ENCODE measurements at places on chromosomes 5 and 9.
A peak's percentile ranks its signal among the peaks of the same experiment; 100 is the strongest.

GRCh38 chr5:14665949-14666348 is 1.4 kb downstream of the OTULIN start:
- DNase-seq = no peak

DNA sequence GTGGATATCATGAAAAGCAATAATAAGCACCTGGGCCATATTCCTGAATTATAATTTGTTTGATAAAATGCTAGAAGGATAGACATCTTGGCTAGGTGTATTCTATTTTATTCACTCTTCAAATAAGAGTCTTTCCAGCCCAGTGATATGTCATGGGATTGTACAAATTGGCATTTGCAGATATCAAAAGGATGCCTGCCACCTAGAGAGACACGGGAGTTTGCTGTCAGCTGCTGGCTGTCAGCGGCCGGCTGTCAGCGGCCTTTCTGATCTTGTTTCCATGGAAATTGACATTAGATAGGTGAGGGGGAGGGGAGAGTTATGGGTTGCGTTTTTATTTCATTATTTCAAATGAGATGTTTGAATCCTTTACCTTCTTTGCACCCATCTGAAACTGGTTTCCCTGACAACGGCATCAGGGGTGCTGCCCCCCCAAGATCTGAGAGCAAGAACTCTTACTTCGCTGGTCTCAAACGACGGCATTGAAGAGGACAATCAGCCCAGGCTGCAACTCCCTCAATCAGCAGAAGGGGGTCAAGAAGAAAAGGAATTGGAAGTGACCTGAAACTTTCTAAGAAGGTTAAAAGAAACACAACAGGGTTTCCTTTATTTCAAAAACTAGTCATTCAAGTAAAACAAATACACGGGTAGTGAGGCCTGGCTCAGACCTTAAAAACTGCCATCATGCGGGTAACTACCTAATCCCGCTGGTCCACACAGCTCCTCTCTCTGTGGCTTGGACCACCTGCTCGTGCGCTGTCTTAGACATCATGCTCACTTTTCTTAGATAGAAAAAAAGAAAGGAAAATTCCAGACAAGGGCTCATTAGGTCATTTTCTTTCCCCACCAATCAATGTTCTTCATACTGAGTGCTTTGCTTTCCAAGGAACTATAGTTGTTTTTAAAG is 115.7 kb downstream of the TLE1 start:
- DNase-seq = no peak

- no peak for DNase-seq
Measured at GRCh38 chr5:17907094-17907493, 272.8 kb downstream of the TAF11L14 start.

DNA sequence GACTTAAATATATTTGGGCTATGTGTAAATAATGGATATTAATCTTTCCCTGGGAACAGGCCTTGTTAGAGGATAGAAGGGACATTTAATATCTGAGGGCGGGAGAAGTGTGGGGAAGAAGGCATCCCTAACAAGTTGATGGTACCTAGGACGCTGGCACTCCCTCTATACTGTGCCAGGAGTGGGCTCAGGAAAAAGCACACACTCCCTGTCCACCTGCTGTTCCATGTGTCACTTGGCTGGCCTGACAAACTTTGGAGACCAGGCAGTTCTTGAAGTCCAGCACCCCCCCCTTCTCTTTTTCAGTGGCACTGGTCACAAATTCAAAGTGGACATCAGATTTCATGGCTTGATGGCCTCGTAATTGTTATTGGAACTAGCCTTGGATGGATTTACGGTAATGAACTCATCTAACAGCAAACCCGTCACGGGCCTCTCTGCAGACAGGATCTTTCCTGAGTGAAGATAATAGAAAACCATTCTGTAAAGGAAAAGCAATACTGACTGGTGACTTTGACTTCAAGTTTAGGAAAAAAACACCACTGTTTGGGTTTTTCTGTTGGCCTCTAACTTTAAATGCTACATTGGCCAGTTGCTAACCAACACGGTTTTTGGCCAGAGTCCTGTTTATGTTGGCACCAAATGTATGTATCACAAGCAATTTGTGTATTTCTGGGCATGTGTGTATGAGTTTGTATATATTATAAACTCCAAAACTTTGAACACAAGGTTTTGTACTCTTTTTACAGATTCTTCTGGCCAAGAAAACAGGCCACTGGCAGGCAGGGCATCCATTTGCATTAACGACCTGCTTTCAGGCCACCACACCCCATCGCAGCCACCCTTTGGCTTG is 552.6 kb downstream of the CCDC171 start:
- peak; percentile 14 for DNase-seq

DNA sequence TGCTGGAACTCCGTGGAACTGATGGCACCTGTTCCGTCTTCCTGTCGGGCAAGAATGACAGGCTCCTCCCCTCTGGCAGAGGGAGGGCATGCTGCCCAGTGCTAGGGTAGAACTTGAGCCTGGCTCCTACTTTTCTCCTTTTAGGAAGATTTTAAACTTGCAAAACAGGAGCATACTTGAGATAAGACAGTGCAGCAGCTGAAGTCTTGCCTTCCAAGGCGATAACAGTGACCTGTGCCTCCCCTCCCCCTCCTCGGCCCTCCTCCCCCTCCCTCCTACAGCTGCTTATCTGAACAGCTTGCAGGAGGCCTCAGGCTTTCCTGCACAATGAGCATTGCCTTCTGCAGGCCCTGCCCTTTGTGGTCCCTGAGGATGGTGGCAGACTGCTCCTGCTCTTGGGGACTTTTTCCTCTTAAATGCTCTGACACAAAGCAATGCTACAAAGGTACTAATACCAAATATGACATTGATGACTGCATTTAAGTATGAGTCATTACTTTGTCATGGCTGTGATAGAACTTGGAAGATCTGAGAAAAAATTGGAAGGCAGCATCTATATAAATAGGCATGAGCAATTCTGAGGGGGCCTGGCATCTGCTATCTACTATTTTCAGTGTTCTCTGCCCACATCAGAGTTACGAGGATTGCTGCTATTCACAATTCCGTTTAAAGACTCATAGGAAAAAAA is 2.0 kb downstream of the GADD45G start:
- DNase-seq = no peak

- no peak for DNase-seq
Measured at GRCh38 chr5:124056326-124056990, 544.5 kb downstream of the CSNK1G3 start.

DNA sequence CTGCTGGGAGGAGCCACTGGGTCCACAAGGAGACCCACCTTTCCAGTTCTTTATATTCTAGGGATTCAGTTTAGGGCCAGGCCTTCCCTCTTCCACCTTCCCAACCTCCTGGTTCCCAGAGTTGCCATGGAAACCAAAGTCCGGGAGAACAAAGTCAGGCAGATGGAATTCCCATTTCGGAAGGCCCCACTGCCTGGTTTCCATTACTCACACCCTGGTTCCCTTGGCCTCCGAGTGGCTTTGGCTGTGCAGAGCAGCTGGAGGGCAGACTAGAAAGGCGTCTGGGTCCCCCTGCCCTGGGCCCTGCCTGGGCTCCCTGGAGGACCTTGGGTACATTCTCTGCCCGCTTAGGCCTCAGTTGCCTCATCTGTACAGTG is 136.1 kb downstream of the RGS3 start:
- DNase-seq = peak; percentile 90

- no peak for DNase-seq
Measured at GRCh38 chr5:146770546-146770945, 108.0 kb downstream of the PPP2R2B start.

GRCh38 chr9:16207161-16207560 is 654.3 kb downstream of the CCDC171 start:
- no peak for DNase-seq

GRCh38 chr5:134444941-134445471 is 33.3 kb upstream of the CDKN2AIPNL start:
- no peak for DNase-seq

- no peak for DNase-seq
Measured at GRCh38 chr9:109498195-109499092, at the start of gene PTPN3. Gene PTPN3 (minus strand): TSS chr9:109498307. CDS start chr9:109463434, 34,873 bp downstream.

- DNase-seq = no peak
Measured at GRCh38 chr9:95058121-95058785, 259.3 kb downstream of the FANCC start.

DNA sequence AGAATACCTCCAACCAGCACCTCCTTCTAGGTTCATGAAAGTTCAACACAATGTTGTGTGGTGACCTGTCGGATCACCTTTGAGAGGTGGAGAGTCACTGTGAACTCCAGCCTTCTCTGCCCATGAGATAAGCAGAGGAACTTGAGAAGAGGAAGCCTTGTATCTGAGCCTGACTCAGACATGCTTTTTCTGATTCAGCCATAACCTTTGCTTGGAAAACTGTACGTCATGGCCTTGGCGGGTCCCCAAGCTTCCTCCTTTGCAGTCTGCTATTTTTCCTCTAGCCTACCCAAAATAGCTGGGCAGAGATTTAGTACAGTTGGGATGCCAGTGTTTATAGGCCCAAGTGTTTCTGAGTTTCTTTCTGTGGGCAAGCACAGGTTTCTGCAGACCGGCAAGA is 274.7 kb downstream of the CETN3 start:
- peak; percentile 73 for DNase-seq

DNA sequence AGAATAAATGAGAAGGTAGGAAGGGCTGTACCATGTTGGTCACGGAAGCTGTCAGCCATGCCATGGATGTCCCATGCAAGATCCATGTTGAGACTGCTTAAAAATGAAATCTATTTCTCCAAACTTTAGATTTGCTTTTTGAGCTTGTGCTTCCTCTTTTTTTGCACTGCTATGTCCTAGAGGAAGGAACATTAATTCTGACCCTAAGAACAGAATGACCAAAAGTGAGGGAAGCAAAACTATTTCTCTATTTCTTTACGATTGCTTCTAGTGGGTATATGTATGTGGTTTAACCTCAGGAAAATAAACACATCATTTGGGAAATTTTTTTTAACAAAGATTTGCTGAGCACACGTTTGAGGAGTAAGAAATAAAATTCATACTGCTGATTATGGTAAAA is 84.6 kb downstream of the USP20 start:
- DNase-seq = no peak

DNA sequence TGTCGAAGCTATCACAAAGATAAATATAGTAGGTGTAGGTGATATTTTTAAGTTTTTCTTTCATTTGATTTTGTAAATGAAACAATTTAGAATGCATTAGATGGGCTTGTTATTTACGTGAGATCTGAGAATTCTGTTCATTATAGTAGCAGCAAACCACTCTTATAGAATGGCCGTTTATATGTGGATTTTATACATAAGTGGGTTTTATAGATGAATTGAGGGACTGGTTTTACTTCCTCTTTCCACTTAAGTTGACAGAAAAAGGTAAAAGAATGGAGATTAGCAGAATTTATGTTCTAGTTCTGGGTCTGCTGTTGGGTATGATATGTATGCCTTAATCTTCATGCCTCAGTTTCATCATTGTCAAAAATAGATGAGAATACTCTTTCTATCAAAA is 5.6 kb downstream of the RMI1 start:
- no peak for DNase-seq

GRCh38 chr9:133149130-133150015 is 14.3 kb downstream of the GBGT1 start:
- DNase-seq = peak; percentile 91

DNA sequence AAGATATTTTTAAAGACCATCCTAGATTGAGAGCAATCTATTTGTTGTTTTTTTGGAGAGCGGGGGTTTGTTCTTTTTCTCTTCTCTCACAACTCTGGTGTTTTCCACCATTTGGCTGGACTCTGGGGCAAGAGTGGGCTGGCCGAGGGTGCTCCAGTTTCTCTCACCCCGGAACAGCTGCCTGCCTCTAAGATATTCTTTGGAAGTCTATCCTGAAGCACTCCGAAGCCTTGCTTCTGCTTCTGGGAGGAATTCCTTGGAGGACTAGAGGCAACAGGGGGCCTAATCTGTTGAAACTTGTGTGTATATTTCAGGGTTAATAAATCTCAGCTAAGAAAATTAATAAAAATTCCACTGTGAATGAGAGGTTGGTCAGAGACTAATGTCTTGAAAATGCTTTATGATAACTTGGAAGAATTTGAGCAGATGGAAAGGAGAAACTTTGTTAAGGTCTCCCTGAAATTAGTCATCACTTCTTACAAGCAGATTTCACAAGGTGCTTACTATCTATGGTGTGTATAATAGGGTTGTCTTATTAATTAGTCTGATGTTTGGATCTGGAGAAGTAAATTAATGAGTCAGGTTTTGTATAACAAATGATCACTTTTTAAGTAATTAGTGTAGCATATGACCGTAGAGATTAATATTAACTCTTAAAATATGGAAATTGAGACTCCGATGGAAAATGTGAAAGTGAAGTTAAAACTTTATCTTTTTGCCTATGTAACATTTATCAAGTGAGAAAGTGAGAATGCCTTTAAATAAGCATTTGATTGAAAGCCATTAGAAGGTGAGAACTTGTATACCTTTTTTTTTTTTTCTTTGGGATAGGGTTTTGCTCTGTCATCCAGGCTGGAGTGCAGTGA is 4.0 kb downstream of the MAN2A1 start:
- DNase-seq = no peak

GRCh38 chr9:121206516-121207370 is 5.1 kb upstream of the RAB14 start:
- no peak for DNase-seq

DNA sequence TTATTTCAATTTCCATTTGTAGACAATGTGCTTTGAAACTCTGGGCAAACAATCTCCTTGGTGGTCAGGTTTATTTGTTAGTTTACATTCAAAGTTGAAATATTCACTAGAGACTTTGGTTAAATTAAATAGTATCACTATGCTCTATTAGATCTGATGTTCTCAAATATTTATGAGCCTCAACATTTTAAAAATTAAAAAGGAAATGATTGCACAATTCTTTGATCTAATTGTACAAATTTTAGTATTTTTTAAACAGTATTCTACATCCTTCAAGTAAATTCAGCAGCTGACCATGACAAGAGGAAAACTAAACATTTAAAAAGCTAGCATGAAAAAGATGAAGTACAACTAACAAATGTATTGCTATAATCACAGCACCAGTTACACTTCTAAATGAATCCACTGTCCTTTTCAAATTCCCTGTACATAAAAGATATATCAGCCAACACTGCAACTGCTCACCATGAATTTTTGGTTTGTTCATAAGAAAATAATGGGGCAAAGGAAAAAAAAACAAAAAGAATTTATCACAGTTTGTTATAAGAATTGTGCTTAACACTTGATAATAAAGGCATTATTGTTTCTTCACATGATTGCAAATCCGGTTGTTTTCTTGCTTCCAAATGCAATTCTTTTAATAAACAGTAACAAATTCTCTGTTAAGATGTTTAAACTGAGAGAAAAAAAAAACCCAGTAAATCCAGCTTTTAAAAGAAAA is 10.7 kb downstream of the SETD9 start:
- no peak for DNase-seq

GRCh38 chr5:178466342-178466741 is 123.9 kb downstream of the COL23A1 start:
- no peak for DNase-seq

DNA sequence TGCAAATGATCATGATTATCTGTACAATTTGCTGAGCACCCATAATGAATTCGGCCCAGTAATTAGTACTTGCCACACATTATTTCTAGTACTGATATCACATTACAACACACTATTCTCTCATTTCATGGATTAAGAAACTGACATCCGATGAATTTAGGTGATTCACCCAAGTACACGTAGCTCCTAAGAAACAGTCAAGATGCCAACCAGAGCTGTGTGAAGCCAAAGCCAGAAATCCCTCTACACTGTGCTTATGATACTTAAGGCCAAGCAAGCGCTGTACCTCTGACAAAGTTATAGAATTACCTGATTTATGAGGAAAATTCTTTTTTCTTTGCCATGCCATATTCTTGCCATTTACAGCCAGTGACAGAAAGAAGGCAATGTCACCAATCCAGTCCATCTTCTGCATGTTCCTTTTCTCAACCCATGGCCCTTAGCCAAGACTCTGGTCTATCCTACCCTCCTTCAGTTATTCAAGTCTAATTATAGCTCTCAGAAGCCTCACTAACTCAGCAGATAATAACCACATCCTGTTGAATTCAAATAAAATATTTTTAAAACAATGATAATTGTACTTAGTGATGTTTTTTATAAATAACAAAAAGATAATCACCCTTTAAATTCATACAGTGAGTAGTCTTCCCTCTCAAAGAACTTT is 74.3 kb upstream of the PTGER4 start:
- DNase-seq = no peak
